Brain (organoid and tissue), 16 donors: ENCODE measurements at places on chromosomes 11 and 22.
A peak's percentile ranks its signal among the peaks of the same experiment; 100 is the strongest.

- DNase-seq, result no peak
Observed at GRCh38 chr11:22234743-22235142, 41.9 kb downstream of the ANO5 start.

DNA sequence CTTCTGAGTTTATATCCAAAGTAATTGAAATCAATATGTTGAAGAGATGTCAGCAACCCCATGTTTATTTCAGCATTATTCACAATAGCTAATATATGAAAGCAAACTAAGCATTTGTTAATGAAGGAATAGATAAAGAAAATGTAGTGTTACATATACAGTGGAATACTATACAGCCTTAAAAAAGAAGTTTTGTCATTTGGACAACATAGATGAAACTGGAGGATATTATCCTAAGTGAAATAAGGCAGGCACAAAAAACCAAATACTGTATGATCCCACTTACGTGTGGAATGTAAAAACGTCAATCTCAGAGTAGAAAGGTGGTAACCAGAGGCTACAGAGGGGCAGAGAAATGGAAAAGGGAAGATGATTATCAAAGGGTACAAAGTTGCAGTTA, 10.2 kb downstream of the MRGPRX2 start:
- DNase-seq, result no peak

DNA sequence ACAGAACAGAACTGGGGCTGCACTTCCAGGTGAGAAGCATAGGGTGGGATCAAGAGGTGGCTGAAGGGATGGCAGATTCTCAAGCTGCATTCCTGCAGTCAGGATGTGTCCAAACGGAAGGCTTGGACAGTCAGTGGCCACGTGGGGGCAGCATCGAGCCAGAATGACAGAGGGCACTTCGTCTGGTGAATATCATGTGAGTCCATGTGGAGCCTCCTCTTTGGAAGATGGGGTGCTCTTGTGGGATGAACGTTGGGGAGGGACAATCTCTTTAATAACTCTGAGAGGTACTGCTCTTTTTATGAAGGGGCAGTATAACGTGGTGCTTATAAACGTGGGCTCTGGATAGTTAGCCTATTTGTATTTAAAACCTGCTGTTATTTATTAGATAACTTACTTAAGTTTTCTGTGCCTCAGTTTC, 154.9 kb upstream of the NAV2 start:
- DNase-seq, result peak; percentile 89

- DNase-seq, result no peak
Observed at GRCh38 chr22:46036558-46037408, 59.8 kb upstream of the WNT7B start.

DNA sequence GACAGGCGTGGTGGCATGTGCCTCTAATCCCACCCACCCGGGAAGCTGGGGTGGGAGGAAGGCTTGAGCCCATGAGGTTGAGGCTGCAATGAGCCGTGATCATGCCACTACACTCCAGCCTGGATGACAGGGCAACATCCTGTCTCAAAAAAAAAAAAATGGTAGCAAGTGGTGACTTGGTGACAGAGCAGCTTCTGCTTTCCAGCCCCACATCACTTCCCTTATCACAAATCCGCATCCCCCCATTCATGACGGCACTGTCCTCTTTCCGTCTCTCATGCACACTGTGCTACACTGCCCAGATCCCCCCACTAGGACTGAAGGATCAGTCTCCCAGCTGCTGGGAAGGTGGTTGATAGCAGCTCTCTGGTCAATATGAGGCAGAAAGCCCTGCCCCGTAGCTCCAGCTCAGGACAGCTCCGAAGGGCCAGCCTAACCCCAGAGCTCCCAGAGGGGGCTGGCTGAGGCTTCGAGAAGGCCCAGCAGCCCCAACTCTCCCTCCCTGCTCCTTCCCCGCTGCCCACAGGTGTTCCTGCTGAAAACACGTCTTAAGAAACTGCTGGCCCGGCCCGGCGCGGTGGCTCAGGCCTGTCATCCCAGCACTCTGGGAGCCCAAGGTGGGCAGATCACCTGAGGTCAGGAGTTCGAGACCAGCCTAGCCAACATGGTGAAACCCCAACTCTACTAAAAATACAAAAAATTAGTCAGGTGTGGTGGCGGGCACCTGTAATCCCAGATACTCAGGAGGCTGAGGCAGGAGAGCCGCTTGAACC, 15.9 kb downstream of the PGA5 start:
- no peak for DNase-seq

DNA sequence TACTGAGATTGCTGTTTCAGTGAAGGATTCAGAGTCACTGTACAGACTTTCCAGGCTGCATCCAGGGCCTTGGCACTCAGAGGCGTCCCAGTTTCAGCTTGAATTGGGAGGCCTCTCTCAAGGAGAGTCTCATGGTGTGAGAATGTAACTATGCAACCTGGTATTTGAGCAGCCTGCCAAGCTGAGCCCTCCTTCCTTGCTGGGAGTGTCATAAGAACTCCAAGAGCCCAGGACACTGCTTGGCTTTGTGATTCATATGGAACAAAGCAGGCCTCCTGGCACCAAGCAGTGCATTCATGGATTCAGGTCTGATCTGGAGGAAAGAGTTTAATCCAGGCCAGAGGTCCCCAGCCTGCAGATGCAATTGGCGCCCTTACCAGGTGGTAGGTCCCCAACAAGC, 171.7 kb downstream of the DBX1 start:
- no peak for DNase-seq

GRCh38 chr22:47074105-47074504, 311.7 kb downstream of the TBC1D22A start:
- DNase-seq, result no peak

GRCh38 chr11:128604723-128605122, 17.4 kb upstream of the ETS1 start:
- no peak for DNase-seq

DNA sequence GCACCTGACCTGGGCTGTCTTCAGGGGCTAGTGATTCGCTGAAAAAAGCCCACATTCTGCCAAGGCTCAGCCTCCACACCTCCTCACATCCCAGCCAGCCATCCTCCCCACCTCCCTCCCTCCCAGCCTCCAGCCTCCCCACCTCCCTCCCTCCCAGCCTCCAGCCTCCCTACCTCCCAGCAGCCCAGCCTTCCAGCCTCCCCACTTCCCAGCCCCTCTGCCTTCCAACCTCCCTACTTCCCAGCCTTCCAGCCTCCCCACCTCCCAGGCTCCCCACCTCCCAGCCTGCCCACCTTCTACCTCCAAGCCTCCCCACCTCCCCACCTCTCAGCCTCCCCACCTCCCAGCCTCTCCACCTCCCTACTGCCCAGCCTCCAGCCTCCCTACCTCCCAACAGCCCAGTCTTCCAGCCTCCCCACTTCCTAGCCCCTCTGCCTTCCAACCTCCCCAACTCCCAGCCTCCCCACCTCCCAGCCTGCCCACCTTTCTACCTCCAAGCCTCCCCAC, 33.7 kb upstream of the TH start:
- no peak for DNase-seq

DNA sequence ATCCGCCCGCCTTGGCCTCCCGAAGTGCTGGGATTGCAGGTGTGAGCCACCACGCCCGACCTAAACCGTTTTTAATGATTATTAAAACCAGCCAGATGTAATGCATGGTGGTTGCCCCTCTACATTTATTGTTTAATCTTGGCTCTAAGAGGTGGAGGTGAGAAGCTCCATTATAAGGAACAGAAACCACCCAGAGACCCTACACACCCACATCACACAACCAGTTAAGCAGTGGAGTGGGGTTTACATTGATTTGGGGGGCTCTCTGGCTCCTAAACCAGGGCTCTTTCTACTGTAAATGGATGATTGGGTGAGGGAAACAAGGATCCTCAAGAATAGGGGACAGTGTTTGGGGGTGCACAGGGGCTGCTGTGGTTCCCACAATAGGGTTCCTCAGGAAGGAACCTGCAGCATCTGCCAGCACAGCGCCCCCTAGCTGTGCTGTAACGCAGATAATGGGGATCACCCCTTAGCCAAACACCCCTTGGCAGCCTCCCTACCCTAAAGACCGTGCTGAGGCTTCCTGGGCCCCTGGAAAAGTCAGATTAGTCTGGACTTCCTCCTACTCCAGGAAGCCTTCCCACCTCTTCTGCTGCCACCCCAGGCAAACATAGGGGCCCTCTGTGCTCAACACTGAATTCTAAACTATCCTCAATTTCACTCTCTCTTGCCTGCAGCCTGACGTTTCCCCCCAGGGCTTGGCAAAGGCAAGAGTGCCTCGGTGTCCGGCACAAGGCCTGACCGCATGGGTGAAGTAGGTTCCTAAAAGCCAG, 2.4 kb downstream of the MPST start:
- no peak for DNase-seq

DNA sequence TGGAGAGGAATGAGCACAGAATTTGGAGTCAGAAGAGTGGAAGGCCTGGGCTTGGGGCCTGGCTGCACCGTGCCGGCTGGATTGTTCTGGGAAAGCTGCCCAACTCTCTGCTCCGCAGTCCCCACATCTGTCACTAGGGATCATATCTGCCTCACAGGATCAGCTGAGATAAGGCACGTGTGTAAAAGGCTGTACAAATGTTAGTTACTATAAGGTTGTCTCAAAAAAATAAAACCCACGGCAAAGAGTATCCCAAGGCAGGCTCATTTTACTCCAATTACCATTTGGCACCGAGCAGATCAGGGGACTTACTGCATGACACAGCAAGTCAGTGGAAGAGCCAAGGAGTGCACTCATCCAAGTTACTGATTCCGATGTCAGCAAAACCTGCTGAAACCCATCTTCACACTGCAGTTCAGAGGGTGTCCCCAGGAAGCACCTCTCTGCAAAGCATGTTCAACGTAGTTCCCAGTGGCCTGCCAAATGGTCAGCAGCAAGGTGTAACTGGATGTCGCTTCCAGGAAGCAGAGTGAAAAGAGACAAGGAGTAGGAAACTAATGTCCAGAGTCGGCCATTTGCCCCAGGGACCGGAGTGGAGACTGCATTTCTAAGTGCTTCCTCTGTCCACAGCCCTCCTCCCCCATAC, 18.1 kb upstream of the MRTFA start:
- peak; percentile 70 for DNase-seq

DNA sequence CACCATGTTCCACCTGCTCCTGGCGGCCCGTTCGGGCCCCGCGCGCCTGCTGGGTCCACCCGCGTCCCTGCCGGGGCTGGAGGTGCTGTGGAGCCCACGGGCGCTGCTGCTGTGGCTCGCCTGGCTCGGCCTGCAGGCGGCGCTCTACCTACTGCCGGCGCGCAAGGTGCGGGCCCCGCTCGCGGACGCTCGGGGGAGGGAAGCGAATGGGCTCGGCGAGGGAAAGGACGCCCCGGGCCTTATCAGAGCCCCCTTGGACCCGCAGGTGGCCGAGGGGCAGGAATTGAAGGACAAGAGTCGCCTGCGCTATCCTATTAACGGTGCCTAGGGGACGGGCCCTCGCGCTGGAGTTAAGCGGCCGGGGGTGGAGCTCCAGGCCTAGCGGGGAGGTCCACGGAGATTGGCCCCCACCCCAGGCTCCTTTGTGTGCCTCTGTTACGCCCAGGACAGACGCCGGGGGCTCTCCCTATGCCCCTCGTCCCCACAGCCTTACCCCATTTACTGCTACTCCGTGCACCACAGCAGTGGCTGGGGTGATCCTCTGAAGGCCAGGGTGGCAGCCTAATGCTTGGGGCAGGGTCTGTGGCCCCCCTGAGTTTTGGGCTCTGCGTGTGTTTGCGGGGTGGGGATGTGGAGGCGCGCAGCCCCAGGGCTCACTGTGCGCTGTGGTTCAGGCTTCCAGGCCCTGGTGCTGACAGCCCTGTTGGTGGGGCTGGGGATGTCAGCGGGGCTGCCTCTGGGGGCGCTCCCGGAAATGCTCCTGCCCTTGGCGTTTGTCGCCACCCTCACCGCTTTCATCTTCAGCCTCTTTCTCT, 1.1 kb downstream of the TM7SF2 start:
- DNase-seq, result peak; percentile 79

DNA sequence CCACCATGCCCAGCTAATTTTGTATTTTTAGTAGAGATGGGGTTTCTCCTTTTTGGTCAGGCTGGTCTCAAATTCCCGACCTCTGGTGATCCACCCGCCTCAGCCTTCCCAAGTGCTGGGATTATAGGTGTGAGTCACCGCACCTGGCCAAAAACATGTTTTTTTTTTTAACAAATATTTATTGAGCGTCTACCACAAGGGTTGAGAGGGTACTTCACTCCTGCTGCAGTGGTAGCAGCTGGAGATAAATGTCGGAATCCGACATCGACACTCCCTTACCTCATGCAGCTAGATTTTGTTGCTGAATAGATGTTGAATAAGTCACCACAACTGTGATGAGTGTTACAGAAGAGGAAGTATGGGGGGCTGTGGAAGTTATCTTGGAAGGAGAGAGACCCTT, 971 bp downstream of the DNAJB13 start:
- DNase-seq, result no peak
